ENCODE measurements at places on chromosomes 5 and 9.

DNA sequence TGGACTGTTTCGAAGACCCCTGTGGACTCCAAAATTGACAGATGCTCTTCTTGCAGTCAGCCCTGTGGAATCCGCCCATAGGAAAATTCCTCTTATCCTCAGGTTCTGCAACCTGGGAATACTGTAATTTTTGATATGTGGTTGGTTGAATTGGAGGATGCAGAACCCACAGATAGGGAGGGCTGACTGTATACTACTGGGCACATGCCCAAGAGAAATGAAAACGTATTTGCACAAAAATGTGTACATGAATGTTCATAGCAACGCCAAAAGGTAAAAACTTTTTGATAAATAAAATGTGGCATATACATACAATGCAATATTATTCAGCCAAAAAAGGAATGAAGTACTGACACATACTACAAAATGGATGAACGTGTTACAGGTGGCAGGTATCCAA is 1.9 kb upstream of the SNAPC3 start:
- DNase-seq, result no peak

GRCh38 chr5:54580997-54581811 is 63.6 kb downstream of the SNX18 start:
- DNase-seq, result no peak

DNA sequence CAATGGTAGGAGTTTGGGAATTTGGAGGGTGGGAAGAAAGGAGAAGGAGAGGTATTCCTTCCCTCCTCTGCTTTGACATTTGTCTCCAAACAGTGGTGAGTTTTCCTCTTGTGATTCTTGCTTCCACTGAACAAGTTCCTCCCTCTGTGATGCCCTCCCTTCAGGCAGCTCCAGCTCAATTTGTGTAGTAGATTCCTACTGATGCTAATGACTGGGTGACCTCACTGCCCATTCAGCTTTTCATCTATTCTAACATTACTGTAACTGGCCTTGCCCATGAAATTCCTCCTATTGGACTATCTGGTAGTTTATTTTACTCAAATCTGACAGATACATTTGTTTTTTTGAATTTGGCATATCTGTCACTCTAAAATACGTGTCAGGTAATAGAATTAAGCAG is 121.4 kb downstream of the NFIB start:
- DNase-seq, result no peak

- DNase-seq, result no peak
Observed at GRCh38 chr9:104386013-104386412, 118.0 kb upstream of the OR13F1 start.

DNA sequence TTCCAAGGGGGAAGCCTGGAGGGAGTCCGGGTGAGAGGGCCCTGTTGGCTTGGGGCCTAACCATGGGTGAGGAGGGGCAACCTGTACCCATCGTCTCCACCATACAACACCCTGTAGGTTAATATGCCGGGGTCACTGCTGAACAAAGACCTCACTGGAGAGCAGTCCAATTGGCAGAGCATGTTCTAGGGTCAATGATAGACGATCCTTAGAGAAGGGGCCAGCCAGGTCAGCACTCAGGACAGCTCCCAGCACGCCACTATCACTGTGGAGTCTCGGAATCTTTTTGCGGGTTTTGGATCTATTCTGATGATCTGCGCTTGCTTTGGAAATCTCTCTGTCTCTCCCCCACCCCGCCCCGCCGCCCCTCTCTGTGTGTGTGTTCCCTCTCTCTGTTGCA is 218.4 kb upstream of the MVB12B start:
- no peak for DNase-seq

GRCh38 chr9:15295761-15296405 is 11.1 kb downstream of the TTC39B start:
- DNase-seq, result no peak

- no peak for DNase-seq
Observed at GRCh38 chr5:59473611-59474010, 419.9 kb downstream of the PDE4D start.

DNA sequence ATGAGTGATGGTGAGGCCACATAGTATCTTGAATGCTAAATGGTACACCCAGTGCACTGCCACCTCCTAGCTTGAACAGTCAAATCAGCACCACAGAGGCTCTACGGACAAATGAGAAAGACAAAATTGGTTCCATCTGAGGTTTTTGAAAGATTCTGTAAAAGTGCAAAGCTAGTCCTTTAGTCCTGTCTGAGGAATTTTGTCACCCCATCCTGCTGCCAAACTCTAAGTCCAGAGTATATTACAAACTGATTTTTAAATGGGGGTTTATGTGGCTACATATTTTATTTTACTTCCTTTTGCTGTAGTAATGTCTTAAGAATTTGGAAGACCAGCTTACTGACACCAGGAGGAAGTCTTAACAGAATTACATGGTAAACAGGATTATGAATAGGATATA is 7.7 kb downstream of the FREM1 start:
- DNase-seq, result no peak

- DNase-seq, result no peak
Observed at GRCh38 chr5:141649056-141649688, 2.0 kb downstream of the FCHSD1 start.

GRCh38 chr5:55692106-55692417 is 20.1 kb downstream of the SLC38A9 start:
- DNase-seq, result no peak

DNA sequence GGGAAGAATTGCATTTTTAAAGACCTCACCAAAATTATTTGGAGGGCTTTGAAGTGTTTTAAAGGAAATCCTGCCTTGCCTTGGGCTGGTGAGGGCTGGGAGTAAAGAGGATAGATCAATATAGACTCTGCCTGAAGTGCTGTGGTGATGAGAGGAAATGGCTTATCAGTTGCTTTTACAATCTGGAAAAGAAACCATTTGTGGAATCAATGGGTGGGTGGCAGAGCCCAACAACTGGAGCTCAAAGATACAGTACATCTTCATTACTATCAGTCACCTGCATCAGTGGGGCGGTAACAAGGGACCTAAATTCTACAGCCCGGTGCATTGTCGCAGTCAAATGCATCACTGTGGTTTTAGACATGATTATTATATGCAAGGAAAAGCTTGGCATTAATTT is 41.5 kb upstream of the HMHB1 start:
- no peak for DNase-seq

- no peak for DNase-seq
Observed at GRCh38 chr9:8622222-8622802, 822.7 kb upstream of the DMAC1 start.

DNA sequence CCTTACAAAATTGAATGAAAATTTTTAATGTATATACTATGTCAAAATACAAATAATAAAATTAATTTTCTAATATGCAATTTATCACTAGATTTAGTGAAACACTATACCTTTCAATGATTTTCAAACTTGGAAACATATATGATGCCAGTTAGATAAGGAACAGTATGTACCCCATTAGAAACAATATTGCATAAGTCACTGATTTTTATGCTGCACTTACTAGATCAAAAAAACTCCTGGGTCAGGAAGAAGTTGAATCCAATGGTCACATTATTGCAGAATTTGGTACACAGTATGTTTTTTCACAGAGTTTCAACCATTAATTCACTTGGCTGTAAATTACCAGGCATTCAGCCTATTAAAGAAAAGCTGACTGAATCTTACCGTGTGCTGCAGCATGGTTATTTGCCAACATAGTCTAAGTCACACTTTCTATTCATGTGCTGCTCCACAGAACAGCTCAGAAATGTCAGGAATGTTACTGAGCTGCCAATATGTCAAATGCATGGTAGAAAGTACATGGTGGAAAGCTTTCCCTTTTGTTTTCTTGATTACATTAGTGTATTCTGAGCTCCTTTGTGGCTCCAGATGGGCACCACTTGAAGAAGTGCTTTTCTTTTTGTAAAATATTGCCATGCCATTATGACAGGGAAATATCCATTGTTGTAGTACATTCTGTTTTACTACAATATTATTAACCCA is 9.9 kb upstream of the PRR16 start:
- DNase-seq, result no peak

GRCh38 chr9:20361229-20361628 is 261.1 kb downstream of the MLLT3 start:
- no peak for DNase-seq

- DNase-seq, result no peak
Observed at GRCh38 chr5:146967646-146968045, 89.1 kb upstream of the PPP2R2B start.

- no peak for DNase-seq
Observed at GRCh38 chr5:77635067-77635916, 3.2 kb downstream of the OTP start.

DNA sequence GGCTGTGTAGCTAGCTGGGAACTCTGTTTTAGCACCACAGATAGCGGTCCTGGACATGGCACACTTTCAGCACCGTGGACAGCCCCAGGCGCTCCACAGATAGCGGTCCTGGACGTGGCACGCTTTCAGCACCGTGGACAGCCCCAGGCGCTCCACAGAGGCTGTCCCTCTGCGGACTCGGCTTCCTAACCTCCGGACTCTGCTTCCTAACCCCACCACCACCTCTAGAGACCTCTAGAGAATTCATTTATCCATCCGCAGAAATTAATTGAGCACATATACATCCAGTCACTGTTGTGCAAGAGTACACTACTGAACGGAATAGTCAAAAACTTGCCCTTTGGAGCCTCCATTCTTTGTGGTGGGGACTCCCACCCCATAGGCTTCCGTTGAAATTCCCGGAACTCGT is 27.4 kb downstream of the UNC5A start:
- DNase-seq, result peak; percentile 14

DNA sequence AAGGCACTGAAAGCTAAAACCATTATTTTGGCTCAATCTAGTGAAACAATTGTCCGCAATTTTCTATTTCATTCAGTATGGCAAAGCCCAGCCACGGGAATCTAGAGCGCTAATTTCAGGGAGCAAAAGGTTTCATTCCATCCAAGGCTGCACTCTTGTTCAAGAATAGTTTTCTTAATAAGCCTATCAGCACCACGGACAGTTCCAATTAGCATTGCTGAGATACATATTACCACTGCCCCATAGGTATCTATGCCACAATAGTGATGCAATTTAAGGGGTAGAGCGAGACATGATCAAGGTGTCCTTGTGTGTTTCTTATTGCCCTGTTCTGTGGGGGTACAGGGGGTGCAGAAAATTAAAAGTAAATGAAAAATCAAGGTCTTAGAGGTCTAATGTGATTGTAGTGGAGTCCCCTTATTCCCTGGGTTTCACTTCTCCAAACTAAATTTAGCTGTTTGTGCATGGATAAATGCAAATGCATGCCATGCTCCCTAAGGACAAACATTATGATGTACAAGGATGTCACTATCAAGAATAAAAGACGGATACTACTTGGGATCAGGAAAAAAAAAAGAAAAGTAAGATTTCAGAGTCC is 45.5 kb downstream of the SPOCK1 start:
- DNase-seq, result no peak

- no peak for DNase-seq
Observed at GRCh38 chr9:133976887-133977286, 15.2 kb downstream of the VAV2 start.

GRCh38 chr9:96460470-96460869 is 10.5 kb downstream of the HABP4 start:
- no peak for DNase-seq

DNA sequence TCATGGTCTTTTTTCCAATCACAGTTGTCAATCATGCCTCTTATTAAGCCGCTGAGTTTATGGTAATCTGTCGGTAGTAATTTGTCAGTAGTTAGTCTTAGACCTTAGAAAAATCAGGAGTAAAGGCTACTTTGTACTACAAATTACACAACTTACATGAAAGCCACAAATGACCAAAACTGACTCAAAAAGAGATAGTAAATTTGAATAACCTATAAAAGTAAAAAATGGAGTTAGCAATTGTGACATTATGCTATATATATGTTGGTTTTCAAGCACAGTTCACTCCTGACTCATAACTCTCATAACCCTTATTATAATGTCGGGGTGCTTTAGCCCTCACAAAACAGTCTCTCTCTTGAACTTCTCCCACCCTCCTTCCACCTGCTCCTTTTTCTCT is 251.8 kb downstream of the ROR2 start:
- DNase-seq, result no peak

GRCh38 chr9:32823101-32823500 is 39.8 kb downstream of the TMEM215 start:
- DNase-seq, result no peak

DNA sequence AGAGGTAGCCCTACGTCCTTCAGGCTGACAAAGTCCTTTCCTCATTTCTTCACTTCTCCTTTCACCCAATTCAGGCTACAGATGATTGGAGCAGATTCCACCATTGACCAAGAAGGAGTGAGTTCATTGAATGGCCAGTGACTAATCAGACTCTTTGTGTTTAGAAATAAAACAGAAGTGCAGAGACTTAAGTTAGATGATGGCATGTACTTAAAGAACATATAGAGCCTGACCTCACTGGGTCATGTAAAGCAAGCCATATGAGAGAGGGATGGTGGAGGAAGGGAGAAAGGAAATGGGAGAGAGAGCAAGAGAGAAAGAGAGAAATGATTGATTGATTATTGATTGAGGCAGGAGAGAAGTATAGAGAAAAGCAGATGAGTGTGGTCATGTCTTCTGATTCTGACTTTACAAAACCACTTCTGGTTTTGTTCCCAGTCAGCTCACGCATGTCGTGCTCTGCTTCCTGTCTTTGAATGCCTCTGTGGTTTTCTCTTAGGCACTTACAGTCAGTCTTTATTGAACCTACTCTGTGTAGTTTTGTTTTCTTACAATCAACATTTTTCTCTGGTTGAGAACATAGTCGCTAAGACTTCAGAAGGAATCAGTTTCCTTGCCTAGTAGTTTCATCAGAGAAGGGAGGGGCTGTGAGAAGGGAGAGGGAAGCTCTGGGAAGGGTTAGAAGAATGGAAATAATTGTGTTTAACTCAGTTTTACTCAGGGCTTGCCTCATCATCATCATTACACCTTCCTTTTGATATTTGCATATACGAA is 149.2 kb upstream of the KLF9 start:
- DNase-seq, result no peak

- DNase-seq, result no peak
Observed at GRCh38 chr5:76325326-76325725, 77.8 kb upstream of the IQGAP2 start.

DNA sequence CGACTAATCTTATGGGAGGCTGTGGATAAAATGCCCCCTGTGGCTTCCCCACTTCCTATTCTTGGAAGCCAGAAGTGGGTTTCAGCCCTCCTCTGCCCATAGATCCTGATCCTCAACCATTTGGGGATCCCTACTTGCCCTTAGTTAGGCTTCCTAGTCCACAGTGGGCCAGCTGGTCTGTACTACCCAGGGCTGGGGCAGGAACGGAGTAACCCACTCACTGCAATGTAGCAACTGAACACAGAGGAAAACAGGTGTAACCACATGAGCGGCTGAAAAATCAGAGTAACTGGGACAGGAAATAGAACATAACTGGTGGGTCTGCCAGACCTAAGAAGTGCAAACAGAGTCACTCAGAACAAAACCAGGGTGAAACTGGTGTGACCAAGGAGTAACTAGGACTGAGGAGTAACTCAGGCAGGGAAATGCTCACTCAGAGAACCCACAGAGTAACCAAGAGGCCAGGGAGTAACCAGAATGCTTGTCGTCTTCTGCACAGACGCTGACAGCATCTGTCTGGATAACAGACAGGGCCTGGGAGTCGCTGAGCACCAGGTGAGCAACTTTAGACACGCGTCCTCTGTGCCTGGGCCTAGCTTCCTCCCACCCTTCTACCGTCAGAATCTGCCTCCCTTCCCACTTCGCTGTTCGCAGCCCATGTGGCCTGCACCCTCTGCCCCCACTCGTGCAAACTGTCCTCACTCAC is 1.0 kb downstream of the AQP3 start:
- peak; percentile 13 for DNase-seq

Data from stimulated activated CD8-positive, alpha-beta memory T cell treated with anti-CD3 and anti-CD28 coated beads, Interleukin-15, amount 100 ng/mL, for 4 hours (primary cell).